Hematopoietic multipotent progenitor cell (in vitro differentiated cells): ENCODE measurements at places on chromosomes 3 and 15.

- DNase-seq: no peak
Observed at GRCh38 chr3:31250116-31250777, 282.5 kb upstream of the STT3B start.

DNA sequence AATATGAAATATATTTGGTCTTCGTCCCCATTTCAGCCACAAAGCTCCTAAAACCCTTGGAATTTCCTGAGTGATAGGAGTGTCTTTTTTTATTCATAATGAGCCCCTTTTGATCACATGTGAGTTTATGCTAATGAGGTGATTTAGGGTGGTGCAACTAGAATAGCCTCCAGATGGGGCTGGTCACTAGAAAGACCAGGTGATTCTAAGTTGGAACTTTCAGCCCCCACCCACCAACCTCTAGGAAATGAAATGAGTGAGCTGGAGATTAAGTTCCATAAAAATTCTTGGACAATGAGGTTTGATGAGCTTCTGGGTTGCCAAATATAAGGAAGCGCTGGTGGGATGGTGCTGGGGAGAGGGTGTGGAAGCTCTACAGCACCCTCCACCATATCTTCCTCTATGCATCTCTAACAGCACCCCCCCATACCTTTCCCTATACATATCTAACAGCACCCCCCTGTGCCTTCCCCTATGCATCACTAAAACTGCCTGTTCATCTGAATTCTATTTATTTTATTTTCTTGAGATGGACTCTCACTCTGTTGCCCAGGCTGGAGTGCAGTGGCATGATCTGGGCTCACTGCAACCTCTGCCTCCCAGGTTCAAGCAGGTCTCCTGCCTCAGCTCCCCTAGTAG is 2.1 kb upstream of the SMCO1 start:
- DNase-seq: no peak

GRCh38 chr3:23219117-23219516 is 16.0 kb downstream of the UBE2E2 start:
- no peak for DNase-seq

- DNase-seq: no peak
Observed at GRCh38 chr15:51600114-51600513, 22.5 kb downstream of the DMXL2 start.

GRCh38 chr15:49427372-49427771 is 4.3 kb downstream of the FGF7 start:
- DNase-seq: no peak

GRCh38 chr3:16254916-16255315 is 9.8 kb downstream of the DPH3 start:
- DNase-seq: no peak

DNA sequence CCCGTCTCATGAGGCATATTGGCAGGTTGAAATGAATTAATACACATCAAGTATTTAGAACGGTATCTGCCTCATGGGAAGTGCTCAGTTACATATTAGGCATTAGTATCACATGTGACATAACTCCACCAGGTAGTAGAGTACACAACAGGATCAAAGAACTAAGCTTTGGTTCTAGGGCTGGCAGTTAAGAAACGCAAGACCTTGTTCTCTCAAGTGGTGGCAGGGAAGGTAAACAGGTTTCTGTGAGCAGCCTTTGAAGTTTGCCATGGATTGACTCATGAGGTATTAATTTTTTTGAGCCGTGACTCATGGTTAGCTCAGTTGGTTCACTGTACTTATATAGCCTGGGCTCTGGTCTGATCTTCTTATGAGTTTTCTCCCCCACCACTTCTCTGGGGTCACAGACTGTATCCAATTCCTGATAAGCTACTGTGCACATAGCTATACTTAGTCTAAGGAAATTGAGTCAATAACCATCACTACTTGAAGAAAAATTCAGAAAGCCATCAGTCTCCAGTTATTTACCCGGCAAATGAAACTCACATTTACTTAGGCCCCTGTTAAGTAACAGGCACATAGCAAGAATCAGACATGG is 155.6 kb upstream of the STT3B start:
- no peak for DNase-seq

- DNase-seq: no peak
Observed at GRCh38 chr3:148792516-148792915, 35.1 kb upstream of the CPB1 start.

DNA sequence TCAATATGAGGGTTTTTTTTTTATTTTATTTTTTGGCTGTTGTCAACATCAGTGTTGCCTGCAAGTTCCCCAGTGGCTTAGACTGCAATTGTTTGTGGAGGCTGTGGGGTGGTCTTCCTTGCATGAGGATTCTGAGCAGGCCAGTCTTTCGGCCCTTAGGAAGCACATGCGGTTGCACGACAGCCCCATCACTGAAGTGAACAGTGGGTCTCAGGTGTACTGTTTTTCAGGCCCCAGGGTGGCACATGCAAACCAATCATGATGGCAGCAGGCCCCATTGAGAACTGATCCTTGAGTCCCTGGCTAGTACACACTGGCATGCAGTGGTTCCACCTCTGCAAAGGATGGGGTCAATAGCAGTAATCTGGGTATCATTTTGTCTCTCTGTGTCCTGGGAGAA is 768.7 kb downstream of the EPHA3 start:
- DNase-seq: no peak

GRCh38 chr15:99324082-99324620 is 72.9 kb downstream of the LRRC28 start:
- no peak for DNase-seq

DNA sequence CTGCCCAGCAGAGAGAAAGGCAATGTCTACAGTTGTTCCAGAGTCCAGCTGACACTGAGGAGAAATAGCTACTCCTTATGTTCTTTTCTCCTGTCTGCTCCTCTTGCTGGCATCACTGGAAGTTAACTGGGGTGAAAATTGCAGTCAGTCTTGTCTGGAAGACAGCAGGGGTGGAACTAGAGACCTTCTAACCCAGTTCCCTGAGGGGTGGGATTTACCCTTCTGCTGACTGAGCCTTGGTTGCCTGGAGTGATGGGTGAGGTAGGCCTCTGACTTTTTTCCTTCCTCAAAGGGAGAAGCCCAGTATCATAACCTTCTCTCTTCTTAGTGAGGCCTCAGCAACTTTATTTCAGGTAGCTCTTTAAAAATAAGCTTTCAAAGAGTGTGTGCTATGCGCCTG is 16.2 kb downstream of the ZNF609 start:
- DNase-seq: no peak

DNA sequence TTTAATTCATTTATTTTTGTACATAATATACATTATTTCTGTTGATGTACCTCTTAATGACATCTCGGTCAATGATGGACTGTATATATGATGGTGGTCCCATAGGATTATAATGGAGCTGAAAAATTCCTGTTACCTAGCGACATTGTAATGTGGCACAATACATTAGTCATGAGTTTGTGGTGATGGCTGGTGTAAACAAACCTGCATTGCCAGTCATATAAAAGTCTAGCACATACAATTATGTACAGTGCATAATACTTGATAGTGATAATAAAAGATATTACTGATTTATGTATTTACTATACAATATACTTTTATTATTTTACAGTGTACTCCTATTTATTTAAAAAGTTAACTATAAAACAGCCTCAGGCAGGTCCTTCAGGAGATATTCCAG is 15.1 kb downstream of the TTC14 start:
- no peak for DNase-seq

- DNase-seq: no peak
Observed at GRCh38 chr15:67040277-67040676, 25.1 kb upstream of the SMAD3 start.

DNA sequence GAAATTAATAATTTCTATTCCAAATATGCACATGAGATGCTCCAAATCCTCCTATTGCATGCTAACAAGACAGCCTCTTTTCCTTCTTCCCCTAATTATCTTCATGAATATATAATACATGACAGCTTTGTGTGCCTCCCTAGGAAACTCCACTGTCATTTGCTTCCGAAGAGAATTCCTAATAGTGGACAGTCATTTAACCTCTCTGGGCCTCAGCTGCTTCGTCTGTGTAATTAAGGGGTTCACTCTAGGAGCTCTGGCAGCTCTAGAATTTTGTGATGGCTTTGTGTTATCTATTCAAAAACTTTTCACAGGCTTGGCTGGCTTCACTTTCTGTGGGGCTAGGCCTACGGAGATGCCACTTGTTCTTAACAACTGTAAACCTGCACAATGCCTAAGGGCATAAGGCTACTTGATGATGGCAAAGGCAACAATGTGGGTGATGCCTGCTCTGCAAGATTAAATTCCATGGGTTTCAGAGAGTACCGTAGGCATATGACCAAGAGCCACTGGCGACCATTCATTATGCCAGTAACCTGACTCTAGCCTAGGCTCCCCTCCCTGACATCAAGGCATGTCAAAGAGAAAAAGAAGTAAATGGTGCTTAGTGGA is 333.8 kb upstream of the UMPS start:
- DNase-seq: no peak

GRCh38 chr3:118766306-118766669 is 268.4 kb downstream of the IGSF11 start:
- DNase-seq: no peak

DNA sequence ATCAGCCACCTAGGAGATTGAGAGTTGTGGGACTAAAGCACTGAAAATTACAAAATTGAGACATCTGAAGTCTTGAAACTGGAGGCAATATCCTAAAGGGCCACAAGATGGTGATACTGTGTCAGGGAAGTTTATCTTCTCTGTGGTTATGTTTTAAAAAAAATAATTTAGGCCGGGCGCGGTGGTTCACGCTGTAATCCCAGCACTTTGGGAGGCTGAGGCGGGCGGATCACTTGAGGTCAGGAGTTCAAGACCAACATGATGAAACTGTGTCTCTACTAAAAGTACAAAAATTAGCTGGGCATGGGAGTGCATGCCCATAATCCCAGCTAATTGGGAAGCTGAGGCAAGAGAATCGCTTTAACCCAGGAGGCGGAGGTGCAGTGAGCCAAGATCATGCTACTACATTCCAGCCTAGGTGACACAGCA is 17.9 kb upstream of the NIT2 start:
- peak; percentile 17 for DNase-seq

GRCh38 chr3:56467801-56468183 is 475 bp downstream of the ERC2 start:
- DNase-seq: peak; percentile 1

GRCh38 chr3:56810577-56811545 is 9.1 kb upstream of the ARHGEF3 start:
- DNase-seq: no peak

GRCh38 chr15:81311752-81312464 is 12.0 kb downstream of the STARD5 start:
- peak; percentile 89 for DNase-seq

- peak; percentile 25 for DNase-seq
Observed at GRCh38 chr15:64842096-64842939, 603 bp downstream of the PLEKHO2 start.

DNA sequence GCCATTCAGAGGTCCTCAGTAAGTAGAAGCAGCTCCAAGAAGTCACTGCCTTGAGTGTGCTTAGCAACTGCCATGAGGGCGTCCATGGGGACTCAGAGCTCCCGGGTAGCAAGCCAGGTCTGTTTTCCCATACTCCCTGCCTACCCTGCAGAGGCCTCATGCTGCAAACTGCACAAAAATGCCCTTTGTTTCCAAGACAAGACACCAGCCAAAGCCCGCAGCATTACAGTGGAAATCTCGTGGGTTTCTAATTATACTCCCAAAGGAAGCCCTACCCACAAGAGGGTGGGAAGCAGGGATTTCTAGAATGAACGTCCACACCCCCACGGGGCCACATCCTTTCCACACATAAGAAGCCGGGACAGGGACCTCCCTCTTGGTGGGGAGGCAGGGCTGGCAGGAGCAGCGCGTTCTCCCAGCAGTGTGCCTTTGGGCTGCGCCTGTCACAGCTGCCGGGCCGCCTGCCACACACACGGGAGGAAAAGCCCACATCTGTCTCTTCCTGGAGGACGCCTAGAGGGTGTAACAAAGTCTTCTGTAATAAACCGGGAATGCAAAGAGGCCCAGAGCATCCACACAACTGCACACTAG is 31.1 kb downstream of the FAM174B start:
- no peak for DNase-seq

- no peak for DNase-seq
Observed at GRCh38 chr3:11288021-11288491, 15.9 kb downstream of the ATG7 start.

DNA sequence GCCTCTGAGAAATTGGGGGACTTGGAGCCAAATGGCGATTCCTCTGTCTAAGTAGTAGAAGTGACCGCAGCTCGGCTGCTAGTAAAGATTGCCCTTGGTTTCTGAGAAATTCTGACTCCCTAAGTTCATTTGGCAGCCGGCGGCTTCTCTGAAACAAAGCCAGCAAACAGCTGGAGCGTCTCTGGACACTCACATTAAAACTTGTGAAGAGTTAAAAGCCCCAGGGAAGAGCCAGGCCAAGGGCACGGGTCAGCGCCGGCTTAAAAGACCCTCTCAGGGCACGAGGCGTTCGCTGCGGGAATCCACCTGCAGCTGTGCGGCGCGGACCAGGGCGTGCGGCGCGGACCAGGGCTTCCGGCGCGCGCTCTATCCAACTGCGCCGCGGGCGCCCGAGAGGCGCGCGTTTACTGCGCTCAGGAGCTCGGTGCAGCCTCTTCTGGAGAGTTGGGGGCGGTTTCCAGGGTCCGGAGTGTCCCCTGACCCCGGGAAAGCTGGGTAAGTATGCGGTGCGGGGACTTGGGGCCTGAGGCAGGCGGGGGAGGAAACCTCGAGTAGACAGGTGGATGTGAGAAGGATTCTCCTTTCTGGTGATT is at the start of gene COL6A5:
Gene COL6A5 (plus strand): TSS at position 186 of the 593 bp plus-strand sequence. CDS start 27,967 bp downstream, outside the sequence.
- no peak for DNase-seq

DNA sequence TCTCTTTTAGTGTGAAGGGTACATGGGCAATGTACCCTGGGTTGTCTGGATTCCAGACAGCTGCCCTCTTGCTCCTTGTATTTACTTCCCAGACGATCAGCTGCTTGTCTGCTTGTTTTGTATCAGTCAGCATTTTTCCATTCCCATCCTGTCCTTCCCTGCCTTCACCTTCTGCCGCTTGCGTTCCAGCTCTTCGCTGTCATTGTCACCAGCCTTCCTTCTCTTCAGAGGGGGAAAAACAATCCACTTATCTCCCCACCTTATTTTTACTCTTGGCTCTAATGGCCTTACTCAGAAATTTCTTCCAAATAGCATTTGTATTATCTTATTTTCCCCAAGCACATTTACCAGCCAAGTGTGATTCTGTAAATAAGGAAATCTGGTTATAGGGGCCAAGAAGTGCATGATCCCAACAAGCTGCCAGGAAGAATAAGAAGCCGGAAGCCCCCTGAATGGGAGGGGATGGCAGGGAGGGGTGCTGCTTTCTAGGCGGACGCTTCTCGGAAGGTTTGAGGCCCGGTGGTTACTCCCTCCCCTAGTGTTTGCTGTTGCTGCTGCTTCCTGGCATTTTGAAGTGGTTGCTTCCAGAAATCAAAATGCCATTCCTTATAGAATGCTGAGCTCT is 497.6 kb downstream of the NTRK3 start:
- no peak for DNase-seq

- no peak for DNase-seq
Observed at GRCh38 chr15:65208647-65209046, 2.6 kb downstream of the CILP start.

DNA sequence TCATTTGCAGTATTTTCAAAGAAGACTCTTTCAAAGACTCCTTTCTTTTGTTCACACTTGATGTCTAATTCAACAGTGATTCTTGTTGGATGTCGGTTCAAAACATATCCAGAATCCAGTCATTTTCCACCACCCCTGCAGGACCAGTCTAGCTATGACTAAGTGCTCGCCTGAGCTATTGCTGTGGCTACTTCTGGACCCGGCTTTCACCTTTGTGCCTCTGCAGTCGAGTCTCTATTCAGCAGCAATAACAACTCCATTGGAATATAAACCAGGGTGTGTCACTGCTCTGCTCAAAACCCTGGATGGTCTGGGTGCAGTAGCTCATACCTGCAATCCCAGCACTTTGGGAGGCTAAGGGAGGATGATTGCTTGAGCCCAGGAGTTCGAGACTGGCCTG is 55.0 kb downstream of the PRICKLE2 start:
- no peak for DNase-seq
